ENCODE measurements at places on chromosomes 12 and 14.

DNA sequence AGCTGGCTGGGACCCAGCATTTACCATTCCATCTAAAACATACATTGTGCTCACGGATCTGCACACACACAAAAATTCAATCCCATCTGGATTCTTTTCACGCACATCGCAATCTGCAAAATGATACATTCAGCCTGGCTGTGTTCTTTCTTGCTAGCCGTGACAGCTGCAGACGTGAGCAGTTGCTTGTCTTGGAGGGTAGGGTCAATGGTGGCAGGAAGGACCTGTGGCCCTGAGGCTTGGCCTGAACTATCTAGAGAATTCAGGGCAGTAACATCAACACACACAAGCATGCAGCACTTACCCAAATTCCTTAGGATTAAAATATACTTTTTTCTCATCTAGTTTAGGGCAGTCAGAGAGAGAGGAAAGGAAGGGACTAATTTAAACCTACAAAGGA is 72.0 kb downstream of the DICER1 start:
- DNase-seq, result no peak

GRCh38 chr14:63164108-63164683 is 40.0 kb upstream of the RHOJ start:
- DNase-seq, result no peak

- no peak for DNase-seq
These were observed 104.0 kb upstream of the ATF1 start for GRCh38 chr12:50659690-50660424.

DNA sequence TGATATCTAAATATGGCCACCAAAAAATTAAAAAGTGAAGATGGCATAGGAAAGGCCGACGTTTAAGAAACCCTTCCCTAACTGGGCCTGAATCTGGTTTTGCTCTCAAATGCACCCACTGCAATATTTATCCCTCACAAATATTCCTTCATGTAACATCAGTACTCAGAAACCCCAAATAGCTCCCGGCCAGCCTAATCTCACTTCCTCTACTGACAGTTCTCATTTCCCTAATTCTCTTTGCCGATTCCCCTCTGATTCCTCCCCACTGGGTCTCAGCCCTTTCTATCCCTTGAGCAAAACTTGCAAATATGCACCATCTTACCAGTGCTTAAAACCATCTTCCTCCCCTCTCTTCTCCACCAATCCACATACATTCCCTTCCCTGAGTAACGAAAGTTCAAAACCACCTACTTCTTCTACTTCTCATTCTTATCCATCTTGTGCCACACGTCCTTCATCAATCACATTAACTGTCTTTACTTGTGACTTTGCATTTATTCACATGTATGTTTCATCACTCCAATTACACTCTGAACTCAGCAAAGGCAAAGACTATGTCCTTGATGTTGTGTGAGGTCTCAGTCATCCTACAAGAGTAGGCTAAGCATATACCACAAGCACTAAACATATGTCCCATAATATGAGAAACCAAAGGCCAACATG is 23.1 kb downstream of the KCNK10 start:
- DNase-seq, result no peak

DNA sequence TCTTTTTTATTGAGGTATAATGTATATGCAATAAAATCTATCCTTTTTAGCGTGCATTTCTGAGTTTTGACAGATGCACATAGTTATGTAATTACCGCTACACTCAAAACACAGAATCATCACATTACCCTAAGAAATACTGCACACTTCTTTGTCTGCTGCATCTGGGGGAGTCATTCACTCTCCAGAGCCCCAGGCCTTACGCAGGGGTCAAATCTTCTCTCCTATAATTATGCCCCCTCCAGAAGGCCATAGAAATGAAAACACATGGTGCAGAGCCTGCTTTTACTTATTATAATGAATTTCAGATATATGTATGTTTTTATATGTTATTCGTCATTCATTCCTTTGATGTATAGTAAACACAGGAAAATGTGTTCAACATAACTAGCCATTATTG is 296.5 kb upstream of the TMEM132C start:
- DNase-seq, result no peak

- no peak for DNase-seq
These were observed 21.1 kb downstream of the PRKCH start for GRCh38 chr14:61342486-61342885.

DNA sequence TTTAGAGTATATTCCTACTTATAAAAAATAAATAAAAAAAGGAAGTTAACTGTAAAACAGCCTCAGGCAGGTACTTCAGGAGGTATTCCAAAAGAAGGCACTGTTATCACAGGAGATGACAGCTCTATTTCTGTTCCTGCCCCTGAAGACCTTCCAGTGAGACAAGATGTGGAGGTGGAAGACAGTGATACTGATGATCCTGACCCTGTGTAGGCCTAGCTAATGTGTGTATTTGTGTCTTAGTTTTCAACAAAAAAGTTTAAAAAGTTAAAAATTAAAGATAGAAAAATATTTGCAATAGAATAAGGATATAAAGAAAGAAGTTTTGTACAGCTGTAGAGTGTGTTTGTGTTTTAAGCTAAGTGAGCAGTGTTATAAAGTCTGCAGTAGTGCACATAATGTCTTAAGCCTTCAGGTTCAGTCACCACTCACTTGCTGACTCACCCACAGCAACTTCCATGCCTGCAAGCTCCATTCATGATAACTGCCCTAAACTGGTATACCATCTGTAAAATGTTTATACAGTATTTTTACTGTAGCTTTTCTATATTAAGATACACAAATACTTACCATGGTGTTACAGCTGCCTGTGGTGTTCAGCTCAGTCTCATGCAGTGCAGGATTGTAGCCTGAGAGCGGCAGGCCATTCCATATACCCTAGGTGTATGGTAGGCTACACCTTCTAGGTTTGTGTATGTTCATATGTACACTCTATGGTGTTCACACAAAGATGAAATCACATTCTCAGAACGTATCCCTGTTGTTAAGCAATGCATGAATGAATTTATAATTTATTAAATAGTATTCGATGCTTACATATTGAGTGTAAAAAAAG is 121.1 kb downstream of the ANO6 start:
- DNase-seq, result no peak

GRCh38 chr12:16349131-16349460 is 1.7 kb downstream of the MGST1 start:
- no peak for DNase-seq

DNA sequence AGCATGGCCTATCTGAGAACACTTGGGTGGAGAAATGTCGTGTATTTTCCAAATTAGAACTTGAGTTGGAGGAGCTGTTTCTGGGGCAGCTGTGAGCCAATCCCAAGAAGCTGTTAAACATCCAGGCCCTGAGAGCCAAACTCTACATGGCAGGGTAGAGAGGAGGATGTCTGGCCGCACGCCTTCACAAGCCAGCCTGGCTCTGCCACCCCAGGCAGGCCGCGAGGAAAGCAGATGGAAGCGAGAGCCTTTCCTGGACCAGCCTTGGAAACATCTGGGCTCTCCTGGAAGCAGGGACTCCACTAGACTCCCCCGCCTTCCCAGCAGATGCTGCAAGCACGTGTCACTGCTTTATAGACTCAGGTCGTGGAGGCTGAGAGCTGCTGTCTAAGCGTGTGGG is 312.8 kb upstream of the FKBP4 start:
- DNase-seq, result no peak

- DNase-seq, result no peak
These were observed 73.9 kb upstream of the WSCD2 start for GRCh38 chr12:108055141-108055540.

DNA sequence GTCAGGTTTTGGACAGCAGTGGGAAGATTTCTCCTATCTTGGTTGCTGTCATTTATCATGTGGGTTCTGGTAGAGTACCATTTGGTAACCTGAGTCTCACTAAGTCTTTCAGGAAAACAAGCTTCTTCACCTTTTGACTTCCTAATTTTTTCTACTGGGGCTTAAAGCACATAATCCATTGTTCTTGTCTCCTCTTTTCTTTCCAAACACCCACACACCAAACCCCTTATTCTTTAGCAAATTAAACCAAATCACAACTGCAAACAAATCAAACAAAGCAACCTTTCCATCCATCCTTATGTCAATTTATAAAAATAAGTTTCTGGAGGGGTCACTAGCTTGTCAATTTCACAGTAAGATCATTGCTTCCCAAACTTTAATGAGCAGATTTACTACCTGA is 84.1 kb downstream of the ATP23 start:
- no peak for DNase-seq

GRCh38 chr12:46956451-46957035 is 122.9 kb upstream of the PCED1B start:
- DNase-seq, result no peak

- DNase-seq, result no peak
These were observed 174.3 kb downstream of the SOX5 start for GRCh38 chr12:23775208-23775607.

DNA sequence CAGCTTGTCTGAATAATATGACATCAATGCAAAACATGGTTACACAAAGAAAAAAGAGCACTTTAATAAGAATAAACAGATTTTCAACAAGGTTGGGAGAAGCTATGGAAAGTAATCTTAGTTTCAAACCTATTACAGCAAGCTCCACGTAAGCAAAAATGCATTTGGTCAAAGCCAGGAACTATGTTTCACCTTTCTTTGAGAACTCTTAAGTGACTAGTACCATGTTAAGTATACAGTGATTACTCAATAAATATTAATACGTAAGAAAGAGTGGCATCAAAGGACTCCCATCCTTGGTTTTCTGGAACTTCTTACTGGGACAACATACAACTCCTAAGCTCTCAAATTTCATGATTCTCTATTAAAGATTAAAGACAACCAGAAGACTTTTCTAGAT is 80.7 kb downstream of the ABCC9 start:
- no peak for DNase-seq

DNA sequence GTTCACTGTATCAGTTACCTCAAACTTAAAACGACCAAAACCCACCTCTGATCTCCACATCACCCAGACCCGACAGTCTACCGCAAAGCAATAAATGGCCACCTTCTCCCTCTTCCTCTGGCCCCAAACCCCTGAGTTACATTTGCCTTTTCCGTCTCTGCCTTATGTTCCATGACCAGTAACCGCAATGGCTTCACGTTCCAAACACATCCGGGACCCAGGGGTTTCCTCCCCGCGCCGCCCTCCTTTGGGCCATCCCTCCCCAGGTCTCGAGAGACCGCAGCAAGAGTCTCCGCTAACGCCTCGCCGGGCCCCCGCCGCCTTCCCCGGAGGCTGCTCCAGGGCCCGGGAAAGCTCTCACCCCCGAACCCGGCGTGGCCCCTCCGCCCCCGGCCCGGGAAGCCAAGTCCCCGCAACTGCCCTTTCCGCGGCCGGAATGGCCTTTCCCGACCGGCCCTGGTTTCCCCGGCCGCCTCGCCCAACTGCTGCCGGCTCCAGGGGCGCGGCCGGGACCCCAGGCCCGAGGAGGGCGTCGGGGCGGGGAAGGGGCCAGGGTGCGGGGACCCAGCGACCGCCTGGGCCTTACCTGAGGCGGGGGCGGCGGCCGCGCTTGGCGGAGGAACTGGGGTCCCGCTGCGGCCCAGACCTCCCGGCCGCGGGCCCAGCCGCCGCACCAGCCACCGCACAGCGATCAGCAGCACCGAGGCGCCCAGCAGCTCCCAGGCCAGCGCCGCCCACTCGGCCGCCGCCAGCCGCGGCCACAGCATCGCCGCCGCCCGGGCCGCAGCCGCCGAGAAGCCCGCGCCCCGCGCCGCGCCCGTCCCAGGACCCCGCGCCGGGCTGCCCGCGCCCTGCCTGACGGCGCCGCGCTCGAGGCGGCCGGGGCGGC is at the start of gene ANKLE2:
Gene ANKLE2, minus strand, starts transcription at position 801 of the 889 bp plus-strand sequence. Its CDS starts 34 bp downstream, at position 767.
- DNase-seq, result peak; percentile 41

- no peak for DNase-seq
These were observed 10.1 kb downstream of the LACRT start for GRCh38 chr12:54624315-54625279.

DNA sequence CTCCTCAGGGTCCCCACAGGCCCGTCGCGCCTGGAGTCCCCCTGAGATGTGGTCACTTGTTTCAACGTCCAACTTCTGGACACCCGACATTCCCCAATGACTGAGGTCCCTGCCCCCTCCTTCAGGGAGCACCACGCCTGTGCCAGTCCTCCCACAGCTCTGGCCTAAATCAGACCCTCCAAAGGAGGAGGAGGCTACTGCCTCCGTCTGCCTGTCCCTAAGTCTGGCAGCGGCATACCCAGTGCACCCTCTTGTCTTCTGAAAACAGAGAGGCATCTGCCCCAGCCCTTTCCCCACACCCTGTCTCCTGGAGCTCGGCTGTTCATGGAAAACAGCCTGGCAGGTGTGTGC is 46.2 kb downstream of the TESC start:
- no peak for DNase-seq

DNA sequence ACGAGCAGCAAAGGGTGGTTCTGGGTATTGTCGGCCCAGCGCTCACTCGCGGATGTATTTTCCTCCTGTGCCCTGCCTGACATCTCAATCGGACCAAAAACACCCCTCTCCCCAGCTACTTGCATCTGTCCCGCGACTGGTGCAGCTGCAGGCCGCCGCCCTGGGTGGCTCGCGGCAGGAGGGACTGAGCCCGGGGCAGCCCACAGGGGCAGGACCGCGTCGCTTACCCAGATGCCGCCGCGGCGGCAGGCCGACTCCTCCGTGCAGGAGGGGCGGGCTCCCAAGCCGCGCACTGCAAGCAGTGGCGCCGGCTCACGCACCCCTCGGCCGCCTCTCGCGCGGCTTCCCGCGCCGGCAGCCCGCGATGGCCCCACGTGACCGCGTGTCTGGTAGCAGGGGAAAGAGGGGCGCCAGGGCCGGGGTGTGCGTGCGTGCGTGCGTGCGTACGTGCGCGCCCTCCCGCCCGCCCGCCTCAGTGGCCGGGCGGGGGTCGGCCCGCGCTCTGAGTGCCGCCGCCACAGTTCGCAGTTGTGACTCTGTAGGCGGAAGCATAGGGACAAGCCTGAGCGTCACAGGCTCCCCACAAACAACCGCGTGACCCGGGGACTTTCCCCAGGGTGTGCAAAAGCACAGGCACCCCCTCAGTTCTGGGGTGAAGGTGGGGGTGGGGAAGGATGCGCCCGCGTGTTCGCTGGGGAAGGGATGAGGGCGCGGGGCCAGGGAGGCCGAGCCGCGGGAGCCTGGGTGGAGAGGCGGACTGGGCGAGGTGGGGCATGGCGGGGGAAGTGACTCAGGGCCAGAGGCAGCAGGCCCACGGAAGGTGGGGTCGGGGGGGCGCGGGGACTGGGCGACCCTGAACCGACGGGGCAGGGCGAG is at the start of gene ZBTB25:
Gene ZBTB25, minus strand, starts transcription at position 405 of the 876 bp plus-strand sequence. CDS start 13,305 bp downstream, outside the sequence.
- peak; percentile 33 for DNase-seq

DNA sequence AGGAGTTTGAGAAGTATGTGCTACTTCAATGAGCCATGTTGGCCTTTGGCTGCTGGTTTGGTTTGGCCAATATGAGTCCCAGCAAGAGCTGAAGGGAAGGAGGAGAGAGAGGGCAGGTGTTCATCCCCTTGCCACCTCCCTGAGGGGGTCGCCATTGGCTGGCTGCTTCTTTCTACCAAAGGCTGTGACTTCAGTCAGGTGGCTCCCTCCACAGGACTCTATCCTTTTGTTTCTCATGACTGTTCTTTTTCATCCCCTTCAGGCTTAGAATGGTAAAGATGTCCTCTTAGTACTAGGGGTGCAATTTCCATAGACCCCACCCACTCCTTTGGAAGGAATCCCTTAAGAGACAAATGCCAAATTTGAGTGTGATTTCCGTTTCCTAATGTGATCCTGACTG is 31.2 kb upstream of the OTOGL start:
- no peak for DNase-seq
